ENCODE measurements at places on chromosomes 6 and 20. TPM values are rescaled to one million over a fixed set of nuclear protein-coding genes. Genes with fewer than 3 reads are reported as not detected.
A peak's percentile ranks its signal among the peaks of the same experiment; 100 is the strongest.

Gene OXT
- not detected for total RNA-seq

Gene MDFI
- total RNA-seq = 4.3 TPM

Gene BPIFB2
- not detected for total RNA-seq

DNA sequence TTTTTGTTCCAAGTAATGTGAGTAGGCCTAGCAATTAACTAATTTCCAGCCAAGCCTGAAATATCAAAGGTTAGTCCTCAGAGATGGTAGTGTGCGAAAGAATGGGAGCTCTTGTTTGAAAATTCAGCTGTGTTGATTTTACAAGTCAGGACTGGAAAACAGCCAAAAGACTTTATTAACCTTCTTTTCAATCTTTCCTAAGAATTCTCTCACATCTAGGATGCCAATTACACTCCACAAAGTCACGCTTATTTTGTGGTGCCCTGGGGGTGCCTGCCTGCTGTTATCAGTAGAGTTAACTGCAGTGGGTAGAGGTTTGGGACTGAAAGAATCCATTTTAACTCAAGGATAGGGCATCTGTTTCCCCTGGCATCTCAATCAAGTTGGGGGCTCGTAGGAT, 30.7 kb upstream of the MAP3K4 start:
- DNase-seq = no peak

GRCh38 chr6:4670824-4671409, 105.3 kb upstream of the CDYL start:
- no peak for DNase-seq

GRCh38 chr20:48288930-48289507, 503.7 kb upstream of the SULF2 start:
- DNase-seq = no peak

DNA sequence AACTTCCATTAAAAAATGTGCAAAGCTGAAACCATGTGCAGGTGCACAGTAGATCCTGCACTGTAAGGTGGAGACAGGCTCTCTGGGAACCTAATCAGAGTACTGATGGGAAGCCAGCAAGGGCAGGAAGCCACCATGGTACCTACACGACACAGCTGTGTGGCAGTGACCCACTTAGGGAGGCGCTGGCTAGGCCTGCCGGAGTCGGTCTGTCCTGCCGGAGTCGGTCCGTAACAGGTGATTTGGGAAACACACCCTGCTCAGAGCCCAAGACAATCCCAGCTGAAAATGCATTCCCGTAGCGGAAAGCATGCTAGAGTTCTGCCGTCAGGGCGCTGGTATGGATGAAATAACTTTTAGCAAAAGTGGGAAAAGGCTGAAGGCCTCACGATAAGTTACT, 17.2 kb downstream of the TXNDC5 start:
- peak; percentile 68 for DNase-seq

DNA sequence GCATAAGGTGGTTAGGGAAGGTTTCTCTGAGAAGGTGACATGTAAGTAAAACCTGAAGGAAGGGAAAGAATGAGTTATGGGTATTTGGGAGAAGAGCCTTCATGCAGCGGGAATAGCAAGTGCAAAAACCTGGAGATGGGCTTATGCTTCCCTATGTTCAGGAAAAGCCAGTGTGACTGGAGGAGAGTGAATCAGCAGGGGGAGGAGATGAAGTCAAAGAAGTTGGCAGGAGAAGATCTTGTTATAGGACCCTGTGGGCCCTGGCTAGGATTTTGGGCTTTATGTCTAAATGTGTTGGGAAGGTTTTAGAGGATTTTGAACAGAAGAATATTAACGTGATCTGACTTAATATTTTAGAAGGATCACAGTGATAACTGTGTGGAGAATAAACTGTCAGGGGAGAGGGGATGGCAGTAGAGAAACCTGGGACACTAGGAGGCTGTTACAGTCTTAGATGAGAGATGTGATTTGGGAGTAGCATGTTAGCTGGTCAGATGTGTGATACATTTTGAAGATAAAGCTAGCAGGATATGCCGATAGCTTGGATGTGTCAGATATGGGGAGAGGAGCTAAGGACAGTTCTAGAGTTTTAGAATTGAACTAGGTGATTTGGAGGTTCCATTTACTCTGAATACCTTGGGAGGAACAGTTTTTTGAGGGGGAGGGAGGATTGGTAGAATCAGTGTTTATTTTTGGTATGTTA, 41.0 kb downstream of the PHF3 start:
- no peak for DNase-seq

DNA sequence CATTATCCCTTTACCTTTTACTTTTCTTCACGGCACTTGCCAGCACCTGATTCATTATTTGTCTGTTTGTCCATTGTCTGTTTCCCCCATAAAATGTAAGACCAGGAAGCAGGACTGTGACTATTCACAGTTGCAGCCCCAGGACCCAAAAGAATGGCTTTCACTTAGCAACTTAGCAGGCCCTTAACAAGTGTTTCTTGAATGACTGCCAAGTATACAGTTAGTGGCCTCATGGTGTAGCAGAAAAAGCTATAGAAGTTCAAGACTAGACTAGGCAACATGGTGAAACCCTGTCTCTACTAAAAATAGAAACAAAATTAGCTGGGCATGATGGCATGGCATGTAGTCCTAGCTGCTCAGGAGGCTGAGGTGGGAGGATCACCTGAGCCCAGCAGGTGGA, 4.3 kb downstream of the SLC26A8 start:
- no peak for DNase-seq

DNA sequence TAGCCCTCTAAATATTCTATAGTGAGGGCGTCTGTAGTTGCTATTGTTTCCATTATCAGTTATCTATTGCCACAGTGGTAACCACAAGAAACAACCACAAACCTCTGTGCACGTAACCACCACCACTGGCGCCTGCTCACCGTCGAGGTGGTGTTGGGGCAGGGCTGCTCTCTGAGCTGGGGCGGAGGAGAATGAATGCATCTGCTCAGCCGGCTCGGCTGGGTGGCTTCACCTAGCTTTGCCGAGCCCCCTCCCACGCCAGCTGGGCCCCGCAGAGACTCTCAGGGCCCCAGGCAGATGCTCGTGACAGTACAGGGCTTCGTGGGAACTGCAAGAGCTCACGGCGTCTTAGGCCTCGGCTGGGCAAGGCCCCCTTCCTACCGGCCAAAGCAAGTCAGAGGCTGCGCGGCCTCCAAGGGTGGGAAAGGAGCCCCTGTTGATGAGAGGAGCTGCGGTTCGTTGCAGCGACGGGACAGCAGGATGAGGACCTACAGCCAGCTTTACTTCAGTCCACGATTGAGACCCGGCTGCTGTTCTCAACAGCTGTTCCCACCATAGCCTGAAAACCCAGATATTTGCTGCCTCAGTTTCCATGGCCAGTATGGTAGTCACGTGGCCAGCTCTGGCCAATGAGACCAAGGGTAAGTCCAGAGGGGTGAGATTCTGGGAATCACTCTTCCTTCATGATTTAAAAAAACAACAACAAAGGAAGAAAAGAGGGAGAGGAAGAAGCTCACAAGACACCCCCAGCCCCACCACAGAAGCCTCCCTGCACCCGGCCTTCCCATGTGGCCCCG, 120.2 kb upstream of the AFDN start:
- no peak for DNase-seq

GRCh38 chr6:44102527-44102926, 24.7 kb downstream of the MRPL14 start:
- DNase-seq = no peak

DNA sequence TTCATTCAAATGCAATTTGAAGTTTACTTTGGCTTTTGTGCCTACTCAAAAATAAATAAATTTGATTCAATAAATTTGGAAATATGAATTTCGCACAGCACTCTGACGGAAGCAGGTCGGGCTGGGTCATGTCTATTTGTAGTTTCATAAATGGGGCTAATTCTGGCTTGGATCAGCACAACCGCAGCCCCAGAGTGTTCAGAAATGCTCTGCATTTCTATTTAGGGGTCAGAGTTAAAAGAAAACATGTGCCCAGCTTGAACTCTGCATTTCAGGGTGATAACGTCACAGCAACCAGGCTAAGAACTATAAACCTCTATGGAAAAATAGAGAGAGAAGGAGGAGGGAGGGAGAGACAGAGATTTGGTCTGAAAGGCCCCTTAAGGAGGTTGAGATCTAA, 480.9 kb upstream of the NOX3 start:
- no peak for DNase-seq

DNA sequence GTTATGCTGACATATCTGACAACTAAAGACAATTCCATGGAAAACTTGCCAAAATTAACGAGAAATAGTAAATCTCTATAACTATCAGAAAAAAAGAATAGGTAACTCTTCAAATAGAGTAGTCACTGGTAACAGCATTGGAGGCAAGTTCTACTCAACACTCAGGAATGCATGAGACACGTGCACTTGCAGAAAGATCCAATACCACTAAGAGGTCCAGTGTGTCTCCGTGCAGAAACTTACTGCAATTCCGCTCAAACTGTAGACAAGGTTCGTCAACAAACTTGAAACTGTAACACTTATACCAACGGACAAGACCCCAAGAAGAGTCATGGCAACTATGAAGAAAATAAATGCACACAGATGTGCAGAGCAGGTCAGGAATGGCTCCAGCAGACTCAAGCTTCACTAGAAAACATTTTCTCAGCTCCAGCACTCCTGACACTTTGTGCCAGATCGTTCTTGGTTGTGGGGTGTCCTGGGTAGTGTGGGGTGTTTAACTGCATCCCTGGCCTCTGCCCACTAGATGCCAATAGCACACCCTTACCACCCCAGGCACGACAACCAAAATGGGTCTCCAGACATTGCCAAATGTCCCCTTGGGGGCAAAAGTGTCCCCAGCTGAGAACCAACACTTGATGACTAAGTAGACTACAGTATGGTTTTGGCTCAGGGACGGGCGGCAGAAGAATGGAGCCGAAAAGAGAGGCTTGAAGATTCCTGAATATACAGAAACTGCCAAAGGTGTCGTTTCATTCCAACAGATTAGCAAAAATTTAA, 134.8 kb downstream of the DTNBP1 start:
- DNase-seq = no peak

GRCh38 chr6:158628542-158628941, 16.0 kb downstream of the DYNLT1 start:
- no peak for DNase-seq

GRCh38 chr20:53949319-53949839, 121.0 kb downstream of the BCAS1 start:
- peak; percentile 85 for DNase-seq
